Activated CD4-positive, alpha-beta T cell treated with anti-CD3 and anti-CD28 coated beads, Interleukin-2, amount 10 ng/mL, durations not matched to agents 7 days and 5 days (primary cell): ENCODE measurements at places on chromosomes 4 and X.

- no peak for DNase-seq
These were observed 1724.3 kb upstream of the TENM3 start for GRCh38 chr4:180518906-180519305.

DNA sequence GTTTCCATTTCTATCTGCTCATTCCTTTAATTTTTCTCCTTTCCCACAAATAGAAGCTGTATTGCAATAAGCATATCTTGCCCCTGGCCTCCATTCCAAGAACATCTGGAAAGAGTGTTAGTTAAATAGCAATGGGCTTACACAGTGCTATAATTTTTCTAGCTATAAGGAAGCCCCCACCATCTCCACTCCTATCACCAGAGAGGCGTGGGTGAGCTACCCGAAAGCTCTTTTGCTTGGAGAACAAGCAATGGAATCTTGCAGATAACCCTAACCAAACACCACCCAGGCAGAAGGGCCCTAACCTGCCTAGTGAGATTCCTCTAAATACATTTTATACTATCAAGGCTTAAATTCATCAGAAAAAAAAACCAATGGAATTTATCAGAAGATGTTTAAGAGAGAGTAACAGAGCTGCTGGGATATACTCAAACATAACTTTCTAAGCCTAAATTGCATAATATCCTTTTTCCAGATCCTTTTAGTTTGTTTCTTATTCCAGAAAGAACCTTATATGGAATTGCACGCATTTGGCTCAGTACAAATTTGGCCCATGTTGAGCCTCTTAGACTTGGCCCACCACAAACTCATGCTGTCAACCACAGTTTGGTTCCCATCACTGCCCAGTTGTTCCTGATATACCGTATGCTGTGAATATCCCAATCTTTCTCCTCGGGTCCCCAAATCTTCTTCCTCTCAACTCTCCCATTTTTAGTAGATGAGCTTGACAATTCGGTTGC lies 91.6 kb upstream of the PLAC1 start:
- no peak for DNase-seq

GRCh38 chr4:140789759-140790158 lies 33.6 kb upstream of the TBC1D9 start:
- DNase-seq, result no peak

DNA sequence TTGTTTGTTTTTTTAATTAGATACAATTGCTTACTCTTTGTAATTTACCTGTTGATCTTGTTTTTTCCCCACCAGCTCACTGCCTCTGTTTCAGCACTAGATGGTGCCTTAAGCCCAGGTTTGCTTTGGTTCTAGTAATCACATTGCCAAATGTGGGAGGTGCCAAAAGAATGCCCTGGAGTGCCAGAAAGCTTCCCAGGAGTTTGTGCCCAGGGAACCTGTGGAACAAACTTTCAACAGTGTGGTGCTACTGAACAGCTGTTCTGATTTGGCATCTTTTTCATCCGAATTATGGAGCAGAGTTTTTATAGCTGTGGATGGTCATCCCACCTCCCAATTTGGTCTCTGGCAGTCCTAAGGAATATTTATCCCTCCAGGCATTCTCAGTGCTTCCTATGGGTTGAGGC lies 1000.7 kb downstream of the STIM2 start:
- DNase-seq, result no peak

DNA sequence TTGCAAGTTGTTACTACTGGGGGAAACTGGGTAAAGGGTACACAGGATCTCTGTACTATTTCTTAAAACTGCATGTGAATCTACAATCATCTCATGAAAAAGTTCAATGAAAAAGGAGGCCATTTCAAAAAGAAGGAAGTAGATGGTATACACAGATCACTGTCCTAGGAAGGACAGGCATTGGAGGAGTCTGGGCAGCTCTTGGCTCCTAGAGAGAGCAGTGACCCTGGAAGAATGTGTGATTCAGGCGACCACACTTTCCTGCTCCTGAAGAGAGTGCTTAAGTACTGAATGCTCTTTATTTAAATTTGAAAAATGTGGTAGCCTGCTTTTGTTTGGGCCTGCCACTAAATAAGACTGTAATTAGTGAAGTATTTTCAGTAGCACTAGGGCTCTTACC lies 318.1 kb upstream of the CASK start:
- no peak for DNase-seq

- DNase-seq, result no peak
These were observed 93.2 kb upstream of the KLF3 start for GRCh38 chr4:38570647-38571276.
